ENCODE measurements at places on chromosomes 4 and X.

DNA sequence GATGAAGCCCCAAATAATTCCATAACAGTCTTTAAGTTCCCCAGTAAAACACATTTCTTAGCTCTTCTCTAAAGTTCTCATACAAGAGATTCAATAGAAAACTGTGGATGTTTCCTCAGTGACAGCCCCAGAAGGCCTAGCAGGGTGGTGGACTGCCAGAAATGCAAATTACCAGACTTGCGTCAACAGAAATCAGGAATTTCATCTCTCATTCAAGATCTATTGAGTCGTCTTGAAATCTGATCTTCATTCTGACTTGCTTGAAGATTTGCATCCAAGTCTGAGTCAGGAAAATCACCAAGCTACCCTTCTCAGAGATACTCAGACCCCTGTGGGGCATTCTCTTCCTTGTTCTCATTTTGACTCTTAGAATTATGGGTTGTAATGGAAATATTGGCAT is 68.9 kb upstream of the NDP start:
- DNase-seq, result no peak

DNA sequence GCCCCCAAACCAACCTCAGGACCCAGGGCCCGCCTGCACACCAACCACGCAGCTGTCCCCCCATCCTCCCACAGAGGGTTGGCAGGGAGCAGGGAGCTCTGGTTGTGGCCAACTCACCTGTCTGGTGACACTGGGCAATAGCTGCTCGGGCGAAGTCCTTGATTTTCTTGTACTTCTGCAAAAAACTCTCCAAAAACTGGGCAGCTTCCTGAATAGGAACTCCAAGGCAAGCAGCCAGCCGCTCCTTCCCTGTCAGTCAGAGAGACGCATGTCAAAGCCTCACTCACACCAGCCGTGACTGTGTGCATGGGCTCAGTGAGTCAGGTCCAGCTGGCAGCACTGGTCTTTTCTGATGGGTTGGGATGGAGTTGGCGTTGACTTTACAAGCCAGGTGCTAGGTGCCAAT is 26.4 kb downstream of the NAT8L start:
- no peak for DNase-seq

DNA sequence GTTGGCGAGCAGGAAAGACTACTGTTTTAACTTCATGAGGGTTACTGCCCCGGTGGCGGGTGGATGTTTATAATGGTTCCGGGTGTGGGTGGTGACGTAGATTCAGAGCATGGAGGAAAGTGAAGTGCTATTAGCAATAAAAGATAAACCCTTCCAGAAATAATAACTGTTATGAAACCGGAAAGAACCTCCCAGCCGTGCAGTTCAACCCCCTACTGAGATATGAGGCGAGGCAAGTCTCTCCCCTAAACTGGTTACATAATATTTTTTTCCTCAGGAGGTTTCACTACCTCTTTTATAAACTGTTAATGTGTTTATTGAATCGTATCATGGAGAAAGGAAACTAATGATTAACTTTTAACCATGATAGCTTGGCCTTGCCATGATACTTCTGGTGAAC is 33.9 kb upstream of the STIM2 start:
- DNase-seq, result no peak

GRCh38 chrX:3690140-3690539 is 23.3 kb downstream of the PRKX start:
- DNase-seq, result peak; percentile 5

DNA sequence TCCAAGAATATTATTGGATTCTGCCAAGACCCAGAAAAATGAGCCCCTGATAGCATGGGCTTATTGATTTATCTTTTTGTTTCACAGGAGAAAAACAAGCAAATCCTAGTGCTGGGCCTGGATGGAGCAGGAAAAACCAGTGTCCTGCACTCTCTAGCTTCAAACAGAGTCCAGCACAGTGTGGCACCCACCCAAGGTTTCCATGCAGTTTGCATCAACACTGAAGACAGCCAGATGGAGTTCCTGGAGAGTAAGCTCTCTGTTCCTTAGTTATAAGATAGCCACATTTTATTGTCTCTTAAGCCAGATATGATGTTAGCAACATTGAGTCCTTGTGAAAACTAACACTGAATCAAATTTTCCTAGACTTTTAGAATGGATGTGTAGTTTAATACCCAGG is 5.5 kb downstream of the ARL9 start:
- DNase-seq, result no peak

GRCh38 chrX:150926304-150926703 is 27.8 kb upstream of the CD99L2 start:
- DNase-seq, result no peak

GRCh38 chr4:150080337-150080736 is 2.1 kb downstream of the DCLK2 start:
- no peak for DNase-seq

DNA sequence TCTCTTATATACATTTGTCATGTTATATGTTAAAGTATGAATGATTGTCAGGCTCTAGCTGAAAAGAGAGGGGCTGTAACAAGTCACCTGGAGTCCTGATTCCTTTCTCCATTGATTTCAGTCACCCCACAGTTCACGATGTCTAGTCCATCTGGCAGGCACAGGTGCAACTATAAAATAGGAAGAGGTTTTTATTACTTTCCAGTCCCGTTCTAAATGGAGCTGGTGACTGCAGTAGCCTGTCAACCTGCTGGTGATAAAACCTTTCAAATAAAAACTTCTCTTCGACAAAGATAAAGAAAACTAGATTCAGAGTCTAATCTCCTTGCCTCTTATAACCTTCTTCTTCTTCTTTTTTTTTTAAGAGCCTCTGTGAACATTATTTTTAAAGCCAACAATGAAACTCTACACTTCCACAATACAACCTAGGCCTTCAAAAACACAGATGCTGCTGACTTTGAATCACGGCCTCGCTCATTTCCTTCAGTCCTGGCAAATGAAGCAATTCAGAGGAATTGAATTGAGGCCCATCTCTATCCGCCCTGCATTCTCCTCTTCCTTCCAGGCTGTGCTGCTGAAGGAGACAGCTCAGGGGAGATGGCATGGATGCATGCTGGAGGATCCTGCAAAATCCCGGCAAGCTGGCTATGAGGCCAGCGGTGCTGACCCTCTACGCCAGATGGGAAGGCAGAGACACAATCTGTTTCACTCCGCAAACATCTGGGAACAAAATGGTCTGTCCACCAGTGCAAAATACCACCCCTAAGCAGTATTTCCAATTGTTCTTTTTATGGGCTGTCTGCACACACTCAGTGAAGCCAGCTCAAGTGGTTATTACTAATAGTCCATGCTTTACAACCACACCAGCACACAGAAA is 27.3 kb upstream of the CDKN2AIP start:
- DNase-seq, result peak; percentile 66

DNA sequence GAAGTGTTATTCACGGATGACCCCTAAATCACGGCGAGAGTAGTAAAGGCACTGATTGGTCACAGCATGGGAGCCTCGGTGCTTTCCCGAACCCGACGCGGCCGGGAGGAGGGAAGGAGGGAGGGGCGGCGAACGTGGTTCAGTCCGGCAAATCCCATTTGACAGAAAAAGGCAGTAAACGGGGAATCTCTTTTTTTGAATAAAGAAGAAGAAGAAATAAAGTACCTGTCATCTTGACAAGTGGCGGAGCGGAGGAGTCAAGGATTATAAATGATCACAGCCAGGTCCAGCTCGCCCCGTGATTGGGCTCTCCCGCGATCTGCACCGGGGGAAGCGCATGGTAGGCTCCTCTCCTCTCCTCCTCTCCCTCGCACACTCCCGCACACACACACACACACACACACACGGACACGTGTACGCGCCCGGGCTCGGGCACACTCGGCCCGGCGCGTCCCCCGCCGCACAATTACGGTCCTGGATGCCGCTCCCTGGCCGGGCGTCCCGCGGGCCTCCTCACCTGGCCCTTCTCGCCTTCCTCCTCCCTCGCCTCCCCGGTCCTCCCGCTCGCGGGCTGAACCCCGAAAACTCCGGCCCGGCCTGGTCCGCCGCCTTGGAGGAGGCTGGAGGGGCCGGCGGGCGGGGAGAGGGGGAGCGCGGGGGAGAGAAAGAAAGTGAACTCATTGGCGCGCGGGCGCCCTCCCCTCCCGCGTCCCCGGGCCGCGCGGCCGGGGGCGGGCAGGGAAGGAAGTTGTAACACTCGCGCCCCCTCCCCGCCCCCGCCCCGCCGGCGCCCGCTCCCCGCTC is 99.2 kb upstream of the TENM3 start:
- DNase-seq, result peak; percentile 32
